ENCODE measurements at places on chromosomes 5 and 9.

- no peak for DNase-seq
These were observed 54.5 kb downstream of the GALNT12 start for GRCh38 chr9:98861781-98862504.

DNA sequence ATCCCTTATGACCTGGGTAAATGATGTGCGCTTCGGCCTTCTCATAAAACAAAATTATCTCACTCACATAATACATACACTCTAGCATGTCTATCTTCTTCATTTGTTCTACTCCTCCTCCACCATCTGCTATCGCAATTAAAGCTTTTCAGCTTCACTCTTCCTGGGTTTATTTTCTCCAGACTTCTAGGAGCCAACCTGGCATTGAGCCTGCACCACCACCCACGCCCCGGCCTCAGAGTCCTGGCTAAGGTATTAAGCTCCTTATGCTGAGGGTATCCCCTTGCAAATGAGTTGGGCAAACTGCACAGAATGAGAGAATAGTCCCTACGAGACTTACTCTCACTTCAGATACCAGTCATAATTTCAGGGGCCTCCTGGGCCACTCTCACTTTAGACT lies 236.1 kb upstream of the CDH12 start:
- no peak for DNase-seq

DNA sequence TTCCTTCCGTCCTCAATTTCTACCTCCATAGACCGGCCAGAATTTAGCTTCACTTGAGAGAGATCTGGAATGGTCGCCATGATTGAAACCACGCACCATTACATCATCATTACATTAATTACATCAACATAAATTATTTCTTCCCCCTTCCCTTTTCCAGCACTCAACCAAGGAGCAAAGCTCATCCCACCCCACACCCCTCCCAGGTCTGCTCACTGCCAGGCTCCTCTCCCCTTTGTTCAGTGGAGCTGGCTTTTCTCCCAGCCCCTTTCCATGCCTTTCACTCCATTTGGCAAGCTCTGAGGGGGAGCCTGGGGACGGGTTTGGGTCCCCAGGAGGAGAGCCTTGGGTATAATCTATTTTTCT lies 8.4 kb downstream of the RACK1 start:
- DNase-seq = no peak

GRCh38 chr9:32349013-32349412 lies 35.4 kb upstream of the ACO1 start:
- DNase-seq = no peak

- DNase-seq = no peak
These were observed 470.7 kb downstream of the CDK5RAP2 start for GRCh38 chr9:120109242-120109641.

All from Right ventricle myocardium inferior (tissue), 1 donor.